Esophagus squamous epithelium (tissue), 5 donors: ENCODE measurements at places on chromosomes 6 and 20. TPM values are rescaled to one million over a fixed set of nuclear protein-coding genes. Genes with fewer than 3 reads are reported as not detected.

DNA sequence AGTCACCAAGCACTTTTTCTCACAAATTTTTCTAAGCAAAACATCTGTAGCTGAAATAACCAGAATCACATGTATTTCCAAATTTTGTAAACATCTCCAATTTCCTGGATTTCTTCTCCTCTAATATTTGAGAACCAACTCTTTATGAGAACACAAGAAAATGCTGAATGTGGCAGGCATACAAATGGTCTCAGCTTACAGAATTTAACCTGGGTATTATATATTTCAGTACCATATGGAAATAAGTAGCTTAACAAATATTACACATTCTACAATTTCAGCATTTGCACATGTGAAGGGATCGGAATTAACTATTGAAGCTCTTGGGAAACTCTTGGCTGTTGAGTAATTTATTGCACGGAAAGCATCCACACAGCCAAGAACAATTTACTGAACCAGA lies 92.5 kb downstream of the TBXT start:
- DNase-seq: no peak

DNA sequence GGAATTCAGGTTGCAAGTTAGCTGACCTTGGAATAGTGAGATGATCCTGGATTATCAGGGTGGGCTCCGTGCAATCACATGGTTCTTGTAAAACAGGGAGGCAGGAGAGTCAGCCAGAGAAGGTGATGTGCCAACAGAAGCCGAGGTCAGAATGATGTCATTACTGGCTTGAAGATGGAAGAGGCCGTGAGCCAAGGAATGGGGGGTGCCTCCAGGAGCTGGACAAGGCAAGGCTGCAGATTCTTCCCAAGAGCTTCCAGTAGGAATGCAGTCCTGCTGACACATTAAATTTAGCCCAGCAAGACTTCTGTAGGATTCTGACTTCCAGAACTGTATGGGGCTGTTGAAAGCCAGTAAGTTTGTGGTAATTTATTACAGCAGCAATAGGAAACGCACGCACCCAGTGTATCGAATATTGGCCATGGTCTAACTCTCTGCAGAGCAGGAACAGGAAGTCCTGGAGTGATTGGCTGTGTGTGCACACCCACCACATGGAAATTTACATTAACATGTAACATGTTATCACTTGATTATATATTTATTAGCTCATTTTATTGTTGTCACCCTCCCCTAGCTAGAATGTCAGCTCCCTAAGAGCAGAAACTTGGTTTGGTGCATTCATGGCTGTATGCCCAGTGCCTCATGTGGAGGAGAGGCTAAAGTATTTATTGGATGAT lies 19.1 kb downstream of the SLC24A3 start:
- no peak for DNase-seq

GRCh38 chr6:125316621-125317020 lies 14.9 kb upstream of the HDDC2 start:
- no peak for DNase-seq

DNA sequence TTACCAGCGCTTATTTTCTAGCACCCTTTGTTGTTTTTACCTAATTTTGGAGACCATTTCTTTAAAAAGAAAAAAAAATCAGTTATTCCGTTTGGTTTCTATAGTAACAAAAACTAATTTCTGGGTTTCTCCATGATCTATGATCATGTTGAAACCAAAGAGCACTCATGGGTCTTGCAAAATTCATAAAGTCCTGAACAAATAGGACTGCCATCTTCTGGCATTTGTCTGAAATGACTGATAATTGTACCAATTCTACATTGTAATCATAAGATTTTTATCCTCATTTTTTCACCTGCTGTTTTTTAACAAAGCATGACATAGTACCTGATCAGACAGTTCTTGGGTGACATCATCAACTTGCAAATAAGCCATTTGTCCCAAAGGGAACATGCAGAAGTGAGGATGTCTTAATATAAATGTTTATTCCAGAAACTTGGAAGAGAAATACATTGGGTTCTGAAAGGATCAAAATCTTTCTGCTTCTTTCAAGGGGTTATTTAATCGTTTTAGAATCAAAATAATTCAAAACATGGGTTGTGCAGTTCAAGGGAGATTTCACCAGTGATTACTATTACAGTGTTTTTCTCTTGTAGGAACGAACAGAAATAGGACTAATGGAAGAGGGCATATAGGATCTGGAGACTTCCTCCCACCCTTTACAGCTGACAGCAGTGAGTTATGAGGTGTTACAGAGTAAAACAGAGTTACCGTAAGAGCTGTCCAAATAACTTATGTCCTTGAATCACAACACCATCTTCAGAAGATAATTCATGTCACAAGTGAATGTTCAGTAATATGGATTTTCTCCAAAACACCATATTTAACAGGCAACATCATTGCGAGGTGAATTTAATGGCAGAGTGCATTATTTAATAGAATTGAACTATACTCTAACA lies 87.1 kb upstream of the GJE1 start:
- no peak for DNase-seq

Gene SEMG1
- not detected for total RNA-seq

DNA sequence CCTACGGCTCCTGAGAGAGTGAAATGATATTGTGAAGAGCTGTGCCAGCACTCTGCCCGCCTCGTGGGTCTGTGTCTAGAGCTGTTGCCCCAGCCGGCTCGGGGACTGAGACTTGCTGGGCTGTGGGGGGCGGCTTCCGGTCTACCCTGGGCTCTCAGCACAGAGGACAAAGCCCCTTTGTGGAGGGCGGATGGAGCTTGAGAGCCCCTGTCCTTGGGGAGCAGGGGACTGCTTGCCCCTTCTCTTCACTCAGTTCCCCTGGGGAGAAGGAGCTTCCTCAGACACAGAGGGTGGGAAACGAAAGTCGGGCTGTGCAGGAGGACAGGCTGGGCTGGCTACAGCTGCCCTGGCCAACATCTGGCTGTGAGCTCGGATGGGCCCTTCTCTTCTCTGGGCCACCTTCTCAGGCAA lies 11.0 kb downstream of the SRC start:
- DNase-seq: no peak

DNA sequence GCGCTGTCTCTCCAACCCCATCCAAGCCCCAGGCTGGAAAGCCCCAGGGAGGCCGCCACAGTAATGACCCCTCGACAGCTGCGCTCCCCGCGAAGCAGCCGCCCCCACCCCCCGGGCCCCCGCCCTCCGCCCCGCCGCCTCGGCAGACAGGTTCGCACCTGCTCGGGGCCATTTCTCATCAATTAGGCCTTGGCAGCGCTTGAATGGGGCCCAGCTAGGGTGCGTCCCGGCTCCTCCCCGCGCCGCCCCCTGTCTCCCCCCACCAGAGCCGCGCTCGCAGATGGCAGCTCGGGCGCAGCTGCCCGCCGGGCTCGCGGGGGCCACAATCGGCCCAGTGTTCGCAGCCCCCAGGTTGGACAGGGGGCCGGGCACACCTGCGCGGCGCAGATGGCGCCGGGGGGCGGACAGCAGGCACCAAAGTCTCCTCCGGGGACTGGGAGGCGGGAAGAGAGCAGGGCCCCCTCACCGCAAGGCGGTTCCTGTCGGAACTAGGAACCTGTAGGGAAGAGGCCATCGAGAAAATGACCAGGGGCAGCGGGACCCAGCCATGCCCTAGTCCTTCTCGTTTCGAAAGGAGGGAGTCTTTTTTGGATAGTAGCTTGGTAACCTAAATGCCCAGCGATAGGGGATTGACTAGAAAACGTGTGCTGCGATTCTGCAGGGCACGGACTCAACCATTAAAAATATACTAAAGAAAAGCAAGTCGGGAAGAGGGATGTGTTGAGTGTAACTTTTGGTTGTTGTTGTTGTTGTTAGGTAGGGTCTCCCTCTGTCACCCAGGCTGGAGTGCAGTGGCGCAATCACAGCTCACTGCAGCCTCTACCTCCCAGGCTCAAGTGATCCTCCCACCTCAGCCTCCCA lies 83.2 kb upstream of the EYA2 start:
- DNase-seq: no peak

DNA sequence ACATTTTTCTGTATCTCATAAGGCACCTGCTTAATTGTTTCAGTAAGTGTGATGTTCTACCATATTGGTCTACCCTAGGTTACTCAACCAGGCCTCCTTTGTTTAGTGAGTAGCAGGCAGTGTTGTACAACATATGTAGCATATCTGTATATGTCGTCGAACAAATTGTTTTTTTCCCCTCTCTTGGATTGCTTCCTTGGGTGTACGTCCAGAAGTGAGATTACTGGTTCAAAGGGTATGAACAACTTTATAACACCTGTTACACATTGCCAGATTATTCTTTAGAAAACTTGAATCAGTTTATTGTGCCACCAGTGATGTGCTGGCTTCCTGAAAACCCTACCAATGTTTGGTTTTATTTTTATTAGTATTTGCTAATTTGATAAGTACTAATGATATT lies 14.7 kb downstream of the SLC16A10 start:
- DNase-seq: no peak

DNA sequence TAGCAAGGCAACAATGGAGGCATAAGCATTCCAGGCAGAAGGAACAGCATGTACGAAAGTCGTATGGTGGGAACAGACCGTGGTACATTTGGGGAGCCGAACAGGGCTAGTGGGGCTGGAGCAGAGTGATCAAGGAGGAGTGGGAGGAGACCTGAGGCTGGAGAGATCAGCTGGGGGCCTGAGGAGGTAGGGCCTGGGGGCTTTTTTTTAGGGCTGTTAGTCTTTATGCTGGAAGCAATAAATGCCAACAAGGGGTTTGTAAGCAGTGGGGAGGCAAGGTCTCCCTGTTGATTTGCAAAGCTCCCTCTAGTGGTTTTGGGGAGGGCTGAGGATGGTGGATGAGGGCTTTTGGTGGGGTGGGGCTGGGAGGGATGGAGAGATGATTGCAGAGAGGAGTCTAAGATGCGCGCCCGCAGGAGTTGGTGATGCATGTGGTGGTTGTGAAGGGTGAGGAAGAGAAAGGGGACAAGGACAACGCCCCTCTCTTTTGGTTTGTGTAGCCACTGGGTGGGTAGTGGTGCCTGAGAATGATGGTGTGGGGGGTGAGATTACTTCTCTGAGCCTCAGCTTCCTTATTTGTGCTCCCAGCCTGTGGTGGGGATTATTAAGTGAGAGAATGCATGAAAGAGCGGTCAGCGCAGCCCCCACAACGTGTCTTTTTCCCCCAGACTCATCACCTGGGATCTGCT lies 74.1 kb upstream of the TOX2 start:
- no peak for DNase-seq

DNA sequence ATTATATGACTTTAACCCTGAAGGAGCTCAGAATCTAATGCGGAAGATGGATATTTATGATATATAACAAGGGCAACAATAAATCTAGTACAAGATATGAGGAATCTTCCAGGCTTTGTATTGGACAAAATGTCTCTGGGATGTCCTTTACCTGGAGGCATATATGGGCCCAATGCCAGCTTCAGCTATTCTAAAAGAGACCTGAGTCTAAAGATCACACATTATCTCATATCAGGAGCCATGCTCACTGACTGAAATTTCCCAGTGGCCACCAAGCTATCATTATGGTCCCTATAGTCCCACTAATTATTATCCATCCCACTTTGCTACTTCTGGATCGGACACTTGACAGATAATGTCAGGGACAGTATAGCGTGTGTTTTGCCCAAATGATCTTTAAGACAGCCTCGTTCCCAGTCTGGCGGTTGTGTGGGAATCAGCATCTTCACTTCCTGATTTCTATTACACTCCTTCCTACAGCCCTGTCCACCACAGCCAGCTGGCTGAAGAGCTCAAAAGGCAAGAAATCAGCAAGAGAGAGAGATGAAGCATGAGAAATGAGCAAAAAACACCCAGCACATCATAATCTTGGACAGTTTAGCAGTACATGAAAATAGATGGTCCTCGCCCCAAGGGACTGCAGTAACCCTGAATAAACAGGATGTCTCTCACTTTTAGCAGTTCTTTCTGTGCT lies 34.9 kb downstream of the KLHL31 start:
- no peak for DNase-seq

Gene CRYBG1
- total RNA-seq: 185 TPM

DNA sequence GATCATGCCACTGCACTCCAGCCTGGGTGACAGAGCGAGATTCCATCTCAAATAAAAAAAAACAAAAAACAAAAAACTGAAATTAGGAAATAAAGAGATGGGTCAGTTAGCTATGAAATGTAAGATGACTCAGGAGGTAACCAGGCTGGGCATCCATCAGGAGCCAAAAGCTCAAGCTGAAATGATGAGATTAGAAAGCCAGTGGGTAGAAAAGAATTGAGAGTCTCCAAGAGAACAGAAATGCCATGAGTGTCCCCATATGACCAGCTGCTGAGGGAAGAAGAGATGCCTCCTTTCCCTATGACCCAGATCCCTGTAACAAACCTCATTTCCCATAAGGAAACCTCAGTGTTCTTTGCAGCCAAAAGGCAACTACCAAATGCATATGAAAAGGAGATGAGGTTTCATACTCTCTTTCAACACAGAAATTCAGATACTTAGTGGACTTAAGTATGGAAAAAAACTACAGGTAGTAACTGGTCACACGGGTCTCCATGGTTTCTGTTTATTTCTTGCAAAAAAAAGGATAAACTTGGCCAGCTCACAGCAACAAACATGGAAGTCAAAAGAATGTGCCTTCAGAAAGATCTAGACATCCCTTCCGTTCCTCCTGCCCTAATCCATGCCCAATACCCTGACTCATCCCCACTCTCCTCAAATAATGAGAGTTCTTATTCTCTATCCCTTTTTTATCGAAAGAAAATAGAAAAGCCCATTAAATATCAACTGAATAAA lies 8.1 kb downstream of the ARHGAP18 start:
- DNase-seq: no peak

Gene SSTR4
- total RNA-seq: not detected

GRCh38 chr6:153591159-153591558 lies 447.9 kb upstream of the OPRM1 start:
- no peak for DNase-seq

- DNase-seq: no peak
These were observed 1.6 kb downstream of the SCAND1 start for GRCh38 chr20:35952480-35953386.

DNA sequence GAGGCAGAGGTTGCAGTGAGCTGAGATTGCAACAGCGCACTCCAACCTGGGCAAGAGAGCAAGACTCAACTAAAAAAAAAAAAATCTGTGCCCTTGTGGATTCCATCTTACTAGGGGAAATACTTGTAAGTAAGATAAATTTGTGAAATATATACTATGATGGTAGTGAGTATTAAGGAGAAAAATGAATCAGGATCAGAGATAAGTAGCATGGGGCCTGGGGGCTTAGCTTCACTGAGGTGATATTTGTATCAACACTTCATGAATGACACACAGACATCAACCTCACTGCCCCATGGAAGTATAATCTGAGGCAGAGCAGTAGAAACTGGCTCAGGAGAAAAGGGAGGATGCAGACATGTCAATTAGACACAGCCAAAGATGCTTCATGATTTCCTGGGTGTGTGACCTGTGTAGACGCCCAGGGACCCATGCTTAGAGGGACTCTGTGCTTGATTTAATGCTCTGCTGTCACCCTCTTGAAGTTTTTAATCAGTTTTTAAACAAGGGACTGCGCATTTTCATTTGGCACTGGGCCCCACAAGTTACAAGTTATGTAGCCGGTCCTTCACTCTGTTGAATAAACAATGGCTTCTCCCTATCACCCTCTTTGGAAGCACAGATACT lies 41.9 kb downstream of the PCNA start:
- DNase-seq: no peak

DNA sequence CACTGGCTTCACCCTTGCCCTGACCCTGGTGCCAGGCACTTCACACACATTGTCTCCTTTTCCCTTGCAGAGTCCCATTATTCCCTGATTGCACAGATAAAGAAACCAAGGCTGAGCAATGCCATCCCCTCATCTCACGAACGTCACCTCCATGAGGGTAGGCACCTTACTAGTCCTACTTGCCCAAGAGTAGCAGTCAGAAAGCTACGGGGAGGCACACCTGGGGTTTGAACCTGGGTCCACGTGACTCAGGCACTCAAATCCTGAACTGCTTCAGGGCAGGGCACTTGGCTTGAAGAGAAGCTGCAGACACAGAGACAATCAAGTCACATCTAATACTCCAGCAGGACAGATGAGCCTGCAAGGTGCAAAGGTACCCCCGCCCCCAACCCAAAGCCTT lies 1.9 kb downstream of the BCAS1 start:
- no peak for DNase-seq
